H1 (cell line): ENCODE measurements at places on chromosomes 7 and 10. TPM values are rescaled to one million over a fixed set of nuclear protein-coding genes. Genes with fewer than 3 reads are reported as not detected.

- DNase-seq = no peak
These were observed 196.3 kb upstream of the KLF6 start for GRCh38 chr10:3981300-3981699.

- DNase-seq = no peak
These were observed 210.0 kb downstream of the SEMA3A start for GRCh38 chr7:83984591-83984990.

DNA sequence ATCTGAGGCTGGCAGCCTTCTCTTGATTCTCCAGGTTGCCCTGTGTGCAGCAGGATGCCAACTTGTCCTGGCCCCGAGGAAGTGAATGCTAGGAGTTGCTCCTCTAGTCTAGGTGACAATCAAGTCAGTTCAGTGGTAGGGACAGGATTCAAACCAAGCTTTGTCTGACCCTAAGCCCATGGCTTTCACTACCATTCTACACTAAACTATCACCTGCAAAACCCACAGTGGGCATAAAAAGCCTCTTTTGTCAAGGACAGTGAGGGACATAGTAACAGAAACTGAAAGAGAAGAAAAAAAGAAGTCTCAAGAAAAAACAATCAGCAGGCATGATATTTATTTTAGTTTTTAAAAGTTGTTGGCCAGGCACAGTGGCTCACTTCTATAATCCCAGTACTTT lies 33.5 kb downstream of the KCNMA1 start:
- no peak for DNase-seq

UNCX gene
- not detected in 2 replicates for total RNA-seq
